ENCODE measurements at places on chromosomes 3 and 15.

GRCh38 chr15:65576664-65577063 is 34.3 kb downstream of the INTS14 start:
- DNase-seq, result no peak

DNA sequence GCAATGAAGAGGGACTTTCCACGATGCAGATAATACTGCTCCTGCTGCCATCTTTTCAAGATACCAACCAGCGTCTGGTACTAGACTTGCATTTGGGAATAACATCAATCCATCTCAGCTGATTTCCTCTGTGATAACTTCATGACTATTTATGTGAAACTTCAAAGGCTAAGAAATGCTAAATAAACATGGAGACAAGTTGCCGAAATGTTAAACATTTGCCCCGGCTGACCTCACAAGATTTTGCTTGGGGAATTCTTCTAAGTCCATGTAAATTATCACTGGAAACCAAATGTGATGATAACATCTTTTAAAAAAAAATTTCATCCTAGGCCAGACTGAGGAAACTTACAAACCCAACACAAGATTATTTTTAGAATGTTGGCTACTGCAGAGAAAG is 185.8 kb upstream of the PRICKLE2 start:
- no peak for DNase-seq

- no peak for DNase-seq
Observed at GRCh38 chr3:4036046-4036445, 236.8 kb downstream of the LRRN1 start.

DNA sequence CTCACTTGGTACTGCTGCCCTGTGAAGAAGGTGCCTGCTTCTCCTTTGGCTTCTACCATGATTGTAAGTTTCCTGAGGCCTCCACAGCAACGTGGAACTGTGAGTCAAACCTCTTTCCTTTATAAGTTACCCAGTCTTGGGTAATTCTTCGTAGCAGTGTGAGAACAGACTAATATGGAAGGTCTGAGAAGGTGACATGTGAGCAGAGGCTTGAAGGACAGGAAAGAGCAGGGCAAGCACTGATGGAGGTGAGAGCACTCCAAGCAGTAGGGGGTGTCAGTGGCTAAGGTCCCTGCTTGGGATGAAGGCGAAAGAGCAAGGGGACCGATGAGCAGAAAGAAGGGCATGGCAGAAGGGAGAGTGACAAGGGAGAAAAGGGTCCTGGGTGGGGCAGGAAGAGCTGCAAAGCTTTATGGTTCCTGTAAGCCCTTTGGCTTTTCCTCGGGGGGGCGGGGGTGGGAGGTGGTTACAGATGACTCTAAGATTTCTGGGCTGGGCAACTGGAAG is 3.5 kb downstream of the EIF4E3 start:
- DNase-seq, result no peak

Data from stimulated activated CD4-positive, alpha-beta T cell treated with anti-CD3 and anti-CD28 coated beads, TNF-alpha, amount 100 ng/mL, for 1 hour (primary cell).